Left cardiac atrium (tissue), 4 donors: ENCODE measurements at places on chromosomes 2 and 18.

DNA sequence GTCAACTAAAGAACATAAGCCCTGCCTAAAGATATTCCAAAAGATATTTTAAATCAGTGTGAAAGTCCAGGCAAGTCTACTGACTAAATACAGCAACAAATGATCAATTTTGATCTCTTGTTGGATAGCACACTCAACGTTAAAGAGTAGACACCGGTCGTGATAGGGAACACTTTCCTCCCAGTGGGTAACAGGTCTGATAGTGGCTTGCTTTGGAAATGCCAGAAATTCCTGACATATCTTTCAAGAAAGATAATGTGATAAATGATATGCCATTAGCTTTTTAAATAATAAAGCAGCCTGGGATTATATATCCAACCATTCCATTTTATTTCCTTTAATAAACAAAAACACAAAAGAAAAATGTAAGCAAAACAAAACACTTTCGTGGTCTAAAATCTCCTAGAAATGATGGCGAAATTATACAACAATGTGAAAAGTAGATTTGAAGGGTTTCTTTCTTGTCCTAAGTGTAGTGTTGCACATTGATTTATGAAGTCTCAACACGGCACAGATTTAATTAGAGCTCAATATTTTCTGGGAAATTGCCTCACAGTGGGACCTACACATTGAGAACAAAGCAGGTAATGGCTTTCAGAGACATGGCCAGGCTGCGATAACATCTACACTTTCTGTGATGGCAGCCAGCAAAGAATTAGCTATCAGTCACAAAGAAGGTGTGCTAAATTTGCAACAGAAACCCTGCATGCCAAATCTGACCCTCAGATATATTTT is 158.6 kb downstream of the PPP1R1C start:
- DNase-seq: no peak

GRCh38 chr18:48002933-48003365 is 72.5 kb upstream of the SMAD2 start:
- peak; percentile 72 for DNase-seq

DNA sequence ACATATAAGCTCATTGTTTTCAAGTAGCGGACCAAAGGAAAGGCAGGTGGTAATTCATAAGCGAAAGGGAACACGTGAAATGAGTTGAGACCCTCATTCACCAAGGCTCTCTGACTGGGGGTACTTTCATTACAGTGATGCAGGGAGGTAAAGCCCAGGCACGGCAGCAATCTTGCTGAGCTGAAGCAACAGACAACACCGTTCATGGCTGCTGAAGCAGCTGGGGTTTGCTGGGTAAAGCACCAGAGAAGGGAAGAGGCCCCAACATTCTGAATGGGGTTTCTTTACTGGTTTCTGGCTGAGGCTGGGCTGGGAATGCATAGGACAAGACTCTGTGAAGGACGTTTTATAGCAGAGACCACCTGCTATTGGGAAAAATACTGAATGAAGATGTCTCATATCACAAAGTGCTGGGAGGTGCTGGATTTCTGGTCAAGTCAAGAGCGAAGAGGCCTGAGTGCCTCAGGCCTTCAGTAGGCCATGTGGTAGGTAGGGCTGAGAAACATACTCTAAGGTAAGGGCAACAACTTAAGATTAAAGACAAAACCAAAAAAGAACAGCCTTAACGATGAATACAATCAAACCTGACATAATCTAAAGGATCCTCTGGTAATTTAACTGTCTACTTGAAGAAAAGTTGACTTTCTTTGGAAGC is 324.7 kb upstream of the PIK3C3 start:
- no peak for DNase-seq

DNA sequence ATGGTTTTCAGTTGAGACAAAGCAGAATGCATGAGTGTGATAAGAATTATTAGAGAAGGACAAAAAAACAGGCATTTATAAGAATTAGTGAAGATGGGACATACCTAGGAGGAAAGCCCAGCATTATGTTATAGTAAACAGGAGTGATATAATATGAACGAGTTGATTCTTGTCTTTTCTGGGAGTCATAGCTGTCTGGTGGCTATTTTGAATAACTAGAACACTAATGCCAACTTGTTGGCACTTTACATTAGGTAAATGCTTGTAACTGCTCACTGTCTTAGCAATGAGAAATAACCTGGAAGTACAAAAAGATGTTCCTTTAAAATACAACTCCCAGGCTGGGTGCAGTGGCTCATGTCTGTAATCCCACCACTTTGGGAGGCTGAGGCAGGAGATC is 540.8 kb upstream of the SPHKAP start:
- DNase-seq: no peak

DNA sequence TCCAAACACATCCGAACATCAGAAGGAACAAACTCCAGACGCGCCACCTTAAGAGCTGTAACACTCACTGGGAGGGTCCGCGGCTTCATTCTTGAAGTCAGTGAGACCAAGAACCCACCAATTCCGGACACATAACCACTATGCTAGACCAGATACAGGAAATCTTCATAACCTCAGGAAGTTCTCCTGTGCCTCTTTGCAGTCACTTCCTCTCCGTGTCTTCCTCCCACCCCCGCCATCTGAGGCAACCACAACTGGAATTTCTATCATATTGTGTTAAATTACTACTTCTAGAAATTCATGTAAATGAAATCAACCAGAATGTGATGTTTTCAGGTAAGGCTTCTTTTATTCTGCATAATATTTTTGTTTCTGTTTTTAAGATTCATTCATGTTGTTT is 631.0 kb upstream of the NXPH2 start:
- no peak for DNase-seq

DNA sequence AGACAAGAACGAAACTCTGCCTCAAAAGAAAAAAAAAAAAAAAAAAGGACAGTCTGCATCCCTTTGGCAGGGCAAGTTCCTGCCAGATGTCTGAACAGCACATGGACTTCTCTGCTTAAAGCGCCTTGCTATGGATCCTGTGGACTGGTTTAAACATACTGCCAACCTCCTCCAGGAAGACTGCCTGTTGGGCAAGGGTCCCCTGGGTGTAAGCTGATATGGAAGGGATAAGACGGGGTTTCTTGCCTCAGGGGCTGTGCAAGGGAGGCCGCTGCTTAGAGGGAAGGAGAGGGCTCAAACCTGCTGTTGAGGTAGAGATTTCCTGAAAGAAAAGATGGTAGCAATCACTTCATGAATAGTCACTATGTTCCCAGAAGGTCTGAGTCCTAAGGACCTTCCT is 22.2 kb downstream of the SKA1 start:
- no peak for DNase-seq

DNA sequence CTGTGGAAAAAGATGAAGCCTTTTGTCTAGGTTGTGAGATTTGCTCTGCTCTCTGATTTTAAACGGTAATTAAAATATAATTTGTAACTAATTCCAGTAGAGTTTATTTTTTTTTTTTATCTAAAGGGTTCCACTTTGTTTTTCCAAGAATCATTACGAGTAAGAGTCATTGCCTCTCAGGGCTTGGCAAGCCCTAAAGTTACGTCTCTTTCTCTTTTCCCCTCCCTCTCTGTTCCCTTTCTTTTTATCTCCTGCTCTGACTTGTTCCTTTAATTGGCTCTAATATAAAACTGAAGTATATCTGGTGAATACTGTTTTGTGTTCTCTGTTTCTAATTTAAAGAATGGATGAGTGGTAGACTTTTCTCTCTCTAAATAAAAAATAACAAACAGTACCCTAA is 75.8 kb downstream of the CALCRL start:
- DNase-seq: no peak
